ENCODE measurements at places on chromosomes 1 and 21. TPM values are rescaled to one million over a fixed set of nuclear protein-coding genes. Genes with fewer than 3 reads are reported as not detected.

Gene CELA2B
- total RNA-seq, result not detected

Gene COL11A1
- 0.26 TPM for total RNA-seq

DNA sequence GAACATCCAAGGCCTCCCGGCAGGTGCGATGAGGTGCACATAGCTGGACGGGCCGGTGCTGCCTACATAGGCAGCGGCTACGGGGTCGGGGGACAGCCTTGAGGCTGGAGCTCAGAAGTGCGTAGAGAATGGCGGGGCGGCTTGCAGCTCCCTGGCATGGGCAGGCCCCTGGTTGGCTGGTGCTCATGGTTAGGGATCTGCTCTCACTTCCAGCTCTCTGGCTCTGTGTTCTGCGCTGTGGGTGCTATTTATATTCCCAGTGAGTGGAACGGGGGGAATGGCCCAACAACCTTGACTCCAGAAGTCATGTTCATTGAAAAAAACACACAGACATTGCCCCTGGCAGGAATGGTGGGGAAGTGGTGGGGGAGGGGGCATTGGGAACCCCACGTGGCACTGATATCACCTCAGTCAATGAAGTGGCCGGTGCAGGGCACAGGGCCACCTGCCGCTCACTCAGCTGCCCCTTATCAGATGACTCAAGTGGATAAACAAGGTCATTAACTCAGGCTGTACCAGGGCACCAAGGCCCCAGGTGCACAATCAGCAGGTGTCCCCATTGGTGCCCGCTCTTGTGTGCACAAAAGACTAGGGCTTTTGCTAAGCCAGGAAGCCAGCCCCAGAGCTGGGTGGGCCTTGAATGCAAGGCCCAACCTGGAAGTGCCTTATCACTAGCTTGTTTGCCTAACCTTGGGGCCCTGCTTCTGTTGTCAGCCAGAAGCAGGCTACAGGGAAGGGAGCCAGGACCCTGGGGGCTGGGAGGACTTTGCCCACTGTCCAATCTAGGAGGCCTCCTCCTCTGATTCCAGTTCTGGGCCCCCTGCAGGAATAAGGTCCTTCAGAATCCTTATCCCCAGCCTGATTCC lies at the start of gene NR0B2:
Gene NR0B2, minus strand, starts transcription at position 222 of the 866 bp plus-strand sequence. Its CDS starts 35 bp downstream, at position 187.
- DNase-seq, result no peak

Gene OLFML2B
- total RNA-seq, result 1.1 TPM

Gene DNAI4
- 0.40 TPM for total RNA-seq

Gene HES3
- total RNA-seq, result not detected

- DNase-seq, result peak; percentile 39
These were observed 28.8 kb upstream of the IKBKE start for GRCh38 chr1:206441336-206441967.

DNA sequence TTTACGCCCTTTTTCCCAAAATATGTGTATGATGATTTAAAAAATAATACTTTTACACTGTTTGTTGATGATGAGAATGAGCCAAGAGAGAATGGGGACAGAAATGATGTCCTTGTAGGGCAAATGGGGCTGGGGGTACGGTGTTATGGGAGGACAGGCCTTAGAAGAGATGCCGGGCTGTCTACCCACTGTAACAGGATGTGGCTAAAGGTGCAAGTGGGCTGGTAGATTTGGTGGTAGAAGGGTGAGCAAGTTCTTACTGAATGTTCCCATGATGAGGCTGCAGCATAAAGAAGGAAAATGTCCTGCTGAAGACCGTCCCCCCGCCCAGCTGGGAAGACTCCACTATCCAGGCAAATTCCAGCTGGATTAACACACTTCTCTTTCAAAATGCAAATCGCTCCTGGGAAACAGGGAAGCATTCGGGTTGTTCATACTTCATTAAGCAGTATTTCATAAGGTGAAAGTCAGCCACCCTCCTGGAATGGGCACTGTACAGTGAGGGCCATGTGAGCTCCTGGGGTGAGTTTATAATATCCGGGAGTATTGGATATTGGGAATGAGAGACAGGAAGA lies 14.0 kb downstream of the GPA33 start:
- DNase-seq, result no peak

- no peak for DNase-seq
These were observed 1126.7 kb upstream of the ADGRL2 start for GRCh38 chr1:80673935-80674597.

Gene LELP1
- not detected for total RNA-seq

All from SK-MEL-5 (cell line).